Breast epithelium (tissue), 4 donors: ENCODE measurements at places on chromosomes 3 and 15. TPM values are rescaled to one million over a fixed set of nuclear protein-coding genes. Genes with fewer than 3 reads are reported as not detected.

ZBBX gene
- not detected for total RNA-seq

FETUB gene
- total RNA-seq: not detected

GATM gene
- 31.5 TPM for total RNA-seq

POC1A gene
- 2.7 TPM for total RNA-seq

TTC14 gene
- 122 TPM for total RNA-seq

CEP19 gene
- total RNA-seq: 2.1 TPM

SLC28A1 gene
- total RNA-seq: 0.59 TPM

DAZL gene
- not detected for total RNA-seq

ACP3 gene
- total RNA-seq: 1.8 TPM

ISL2 gene
- 0.29 TPM for total RNA-seq

HRH1 gene
- total RNA-seq: 3.8 TPM

LRTM1 gene
- not detected for total RNA-seq

ADAMTS9 gene
- total RNA-seq: 240 TPM

GOLGA6L10 gene
- total RNA-seq: 1.6 TPM

PARP9 gene
- total RNA-seq: 39.7 TPM

DBR1 gene
- 9.9 TPM for total RNA-seq

PCOLCE2 gene
- total RNA-seq: 36.0 TPM

MITF gene
- 23.3 TPM for total RNA-seq

TUBGCP4 gene
- total RNA-seq: 19.7 TPM

STAC gene
- 1.4 TPM for total RNA-seq

B3GALNT1 gene
- total RNA-seq: 10.8 TPM

TXNRD3 gene
- total RNA-seq: 16.4 TPM

SLC2A2 gene
- total RNA-seq: not detected

CFAP100 gene
- total RNA-seq: not detected

ALCAM gene
- total RNA-seq: 20.3 TPM

SCG5 gene
- 11.1 TPM for total RNA-seq

CA12 gene
- 61.9 TPM for total RNA-seq

SAMD7 gene
- total RNA-seq: under 0.01 TPM

NKTR gene
- total RNA-seq: 214 TPM

CDC25A gene
- total RNA-seq: 1.3 TPM

GOLGA8T gene
- 0.15 TPM for total RNA-seq

PAQR5 gene
- total RNA-seq: 2.6 TPM

CCR3 gene
- not detected for total RNA-seq

PDE8A gene
- 60.5 TPM for total RNA-seq

OTOL1 gene
- total RNA-seq: not detected

TRPM1 gene
- total RNA-seq: not detected

CPEB1 gene
- 2.2 TPM for total RNA-seq

GRAMD2A gene
- total RNA-seq: 0.16 TPM

TMED3 gene
- total RNA-seq: 80.6 TPM

ATG7 gene
- total RNA-seq: 81.9 TPM

ST8SIA2 gene
- total RNA-seq: 0.66 TPM

TM4SF1 gene
- total RNA-seq: 559 TPM

TIPARP gene
- total RNA-seq: 28.5 TPM
